ENCODE measurements at places on chromosomes 16 and 17.

DNA sequence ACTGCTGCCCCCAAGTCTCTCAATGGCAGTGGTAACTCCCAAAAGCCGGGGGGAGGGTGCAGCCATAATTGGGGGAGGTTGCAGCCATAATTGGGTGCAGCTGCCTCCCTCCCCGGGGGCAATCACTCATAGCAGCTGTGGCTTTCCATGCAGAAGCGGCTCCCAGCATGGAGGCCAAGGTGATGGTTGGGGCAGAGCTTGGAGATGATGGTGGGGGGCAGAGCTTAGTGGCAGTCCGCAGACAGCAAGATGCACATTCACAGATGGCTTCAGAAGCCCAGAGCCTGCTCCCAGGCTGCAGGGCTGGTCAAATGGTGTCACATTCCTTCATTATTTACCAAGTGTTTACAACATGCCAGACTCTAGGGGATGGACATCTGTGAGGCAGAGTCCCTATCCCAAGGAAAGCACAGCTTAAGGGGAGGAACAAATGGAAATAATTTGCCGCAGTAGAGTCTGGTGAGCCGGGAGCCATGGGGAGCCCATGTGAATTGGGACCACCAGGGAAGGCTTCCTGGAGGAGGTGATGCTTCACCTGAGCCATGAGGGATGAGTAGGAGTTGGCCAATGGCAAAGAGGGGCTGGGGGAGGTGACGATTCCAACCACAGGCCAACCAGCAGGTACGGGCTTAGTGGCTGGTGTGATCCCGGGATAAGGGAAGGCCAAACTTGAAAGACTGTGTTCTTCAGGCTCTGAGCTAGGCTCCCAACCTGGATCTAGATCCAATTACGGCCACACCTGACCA lies 8.1 kb downstream of the DOC2B start:
- DNase-seq: no peak

GRCh38 chr16:21275529-21275928 lies 2.6 kb downstream of the CRYM start:
- DNase-seq: no peak

DNA sequence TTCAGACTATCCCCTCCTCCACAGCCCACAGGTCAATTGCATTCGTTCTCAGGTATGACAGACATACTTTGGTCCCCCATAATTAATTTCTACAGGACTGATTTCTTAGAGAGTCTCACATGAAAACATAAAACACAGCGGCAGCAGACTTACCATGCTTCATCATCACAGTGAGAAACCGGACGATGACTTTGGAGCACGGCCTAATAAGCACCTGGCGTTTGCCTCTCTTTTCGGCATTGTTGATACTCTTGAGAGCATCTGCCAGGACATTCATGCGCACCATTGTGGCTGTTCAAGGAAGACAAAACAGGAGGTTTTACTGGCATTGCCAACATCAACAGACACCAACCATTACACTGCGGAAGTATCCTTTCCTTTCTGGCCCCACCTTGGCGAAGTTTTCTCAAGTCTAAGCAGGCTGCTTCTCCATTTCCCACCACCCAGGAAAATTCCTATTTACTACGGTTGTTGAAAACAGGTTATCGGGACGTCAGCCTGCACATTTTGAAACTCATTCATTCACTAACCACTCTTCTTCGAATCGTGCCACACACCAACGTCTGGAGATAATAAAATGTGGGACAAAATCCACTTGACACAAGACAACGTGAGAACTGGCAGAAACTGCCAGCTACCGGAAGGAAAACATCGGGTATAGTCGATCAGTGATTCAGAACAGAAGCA lies 1.2 kb downstream of the RPS15A start:
- no peak for DNase-seq

GRCh38 chr17:49404361-49404760 lies 10.3 kb downstream of the PHB1 start:
- DNase-seq: no peak

GRCh38 chr17:39543664-39544063 lies 64.1 kb downstream of the NEUROD2 start:
- no peak for DNase-seq

DNA sequence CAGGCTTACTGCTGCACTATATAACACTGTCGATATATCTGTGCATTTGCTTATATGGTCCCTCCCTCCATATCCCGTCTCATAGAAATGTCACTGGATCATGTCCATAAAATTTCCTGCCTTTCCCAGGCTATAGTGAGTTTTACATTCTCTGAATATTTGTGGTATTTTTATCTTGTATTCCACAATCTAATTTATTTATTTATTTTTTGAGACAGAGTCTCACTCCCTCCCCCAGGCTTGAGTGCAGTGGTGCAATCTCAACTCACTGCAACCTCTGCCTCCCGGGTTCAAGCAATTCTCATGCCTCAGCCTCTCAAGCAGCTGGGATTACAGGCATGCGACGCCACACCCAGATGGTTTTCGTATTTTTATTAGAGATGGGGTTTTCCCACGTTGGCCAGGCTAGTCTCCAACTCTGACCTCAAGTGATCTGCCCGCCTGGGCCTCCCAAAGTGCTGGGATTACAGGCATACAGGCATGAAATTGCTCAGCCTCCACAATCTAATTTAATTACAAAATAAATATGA lies 12.9 kb downstream of the TRIM37 start:
- no peak for DNase-seq

DNA sequence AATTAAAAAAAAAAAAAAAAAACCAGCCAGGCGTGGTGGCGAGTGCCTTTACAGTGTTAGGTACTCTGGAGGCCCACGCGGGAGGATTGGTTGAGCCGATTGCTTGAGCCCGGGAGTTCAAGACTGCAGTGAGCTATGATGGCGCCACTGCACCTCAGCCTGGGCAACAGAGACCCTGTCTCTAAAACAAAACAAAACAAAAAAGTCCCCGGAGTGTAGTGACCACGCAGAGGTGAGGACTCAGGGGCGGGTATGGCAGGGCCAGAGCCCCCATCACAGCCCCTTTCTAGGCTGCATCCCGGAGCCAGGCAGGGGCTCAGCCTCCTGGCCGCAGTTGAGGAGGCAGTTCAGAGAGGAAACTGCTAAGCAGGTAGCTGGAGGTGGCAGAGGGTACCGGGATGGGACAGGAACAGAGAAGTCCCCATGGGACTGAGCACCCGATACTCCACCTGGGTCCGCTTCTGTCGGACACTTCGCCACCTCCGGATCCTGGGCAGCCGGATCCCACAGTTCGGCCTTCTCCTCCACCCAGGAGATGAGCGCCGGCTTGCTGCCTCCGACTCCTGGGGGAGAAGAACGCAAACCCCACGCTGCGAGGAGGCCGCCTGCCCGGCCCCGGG lies 800 bp downstream of the ZNF747 start:
- DNase-seq: no peak

GRCh38 chr17:28258347-28258887 lies 60.6 kb upstream of the TMEM97 start:
- DNase-seq: no peak
